T-helper 2 cell (primary cell): ENCODE measurements at places on chromosomes 7 and 10.

DNA sequence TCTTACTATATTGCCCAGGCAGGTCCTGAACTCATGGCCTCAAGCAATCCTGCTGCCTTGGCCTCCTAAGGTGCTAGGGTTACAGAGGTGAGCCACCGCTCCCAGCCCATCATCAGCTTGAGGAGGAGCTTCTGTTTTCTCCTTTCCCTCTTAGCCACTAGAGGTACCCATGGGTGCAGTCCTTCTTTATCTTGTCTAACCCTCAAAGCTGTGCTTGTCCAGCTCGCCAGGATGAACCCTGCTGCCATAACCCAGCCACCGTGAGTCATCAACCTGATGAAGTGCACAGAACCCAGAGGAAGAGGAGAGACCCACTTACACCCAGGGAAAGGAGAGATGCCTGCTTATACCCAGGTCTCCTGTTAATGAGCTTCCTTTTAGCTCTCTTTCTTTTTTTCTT, 133.4 kb downstream of the CUL2 start:
- DNase-seq, result no peak

DNA sequence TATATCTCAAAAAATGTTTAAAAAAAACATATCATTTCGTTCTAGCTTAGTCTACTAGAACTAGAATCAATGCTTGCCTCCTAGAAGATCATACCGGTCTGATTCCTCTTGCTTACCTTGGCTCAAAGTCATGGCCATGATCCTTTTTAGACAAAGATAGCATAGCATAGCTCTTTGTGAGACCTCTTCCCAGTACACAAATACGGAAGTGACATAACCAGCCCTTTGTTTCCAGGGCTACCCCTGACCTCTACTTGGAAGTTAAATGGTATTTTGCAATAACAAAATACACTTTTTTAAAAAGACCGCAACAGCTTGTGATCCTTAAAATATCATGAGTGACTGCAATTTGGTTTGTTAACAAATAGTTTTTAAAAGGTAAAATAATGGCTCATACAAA, 130.7 kb upstream of the NOBOX start:
- DNase-seq, result no peak

DNA sequence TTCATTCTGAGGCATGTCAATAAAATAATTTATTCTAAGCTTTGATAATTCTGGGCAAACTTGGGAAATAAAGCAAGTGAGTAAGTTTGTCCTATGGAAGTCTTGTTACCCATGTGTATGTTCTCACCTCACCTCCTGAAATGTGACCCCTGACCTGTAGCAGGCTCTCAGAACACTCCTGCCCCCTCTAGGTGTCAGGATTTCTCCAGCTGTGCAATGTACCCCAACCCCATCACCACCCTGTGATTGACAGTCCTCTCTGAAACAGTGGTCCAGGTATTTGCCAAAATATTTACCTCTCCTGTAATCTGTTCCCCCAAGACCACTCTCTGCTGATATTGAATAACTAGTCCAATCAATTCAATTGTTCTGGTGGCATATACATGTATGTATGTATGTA, 122.6 kb upstream of the PTER start:
- DNase-seq, result no peak

DNA sequence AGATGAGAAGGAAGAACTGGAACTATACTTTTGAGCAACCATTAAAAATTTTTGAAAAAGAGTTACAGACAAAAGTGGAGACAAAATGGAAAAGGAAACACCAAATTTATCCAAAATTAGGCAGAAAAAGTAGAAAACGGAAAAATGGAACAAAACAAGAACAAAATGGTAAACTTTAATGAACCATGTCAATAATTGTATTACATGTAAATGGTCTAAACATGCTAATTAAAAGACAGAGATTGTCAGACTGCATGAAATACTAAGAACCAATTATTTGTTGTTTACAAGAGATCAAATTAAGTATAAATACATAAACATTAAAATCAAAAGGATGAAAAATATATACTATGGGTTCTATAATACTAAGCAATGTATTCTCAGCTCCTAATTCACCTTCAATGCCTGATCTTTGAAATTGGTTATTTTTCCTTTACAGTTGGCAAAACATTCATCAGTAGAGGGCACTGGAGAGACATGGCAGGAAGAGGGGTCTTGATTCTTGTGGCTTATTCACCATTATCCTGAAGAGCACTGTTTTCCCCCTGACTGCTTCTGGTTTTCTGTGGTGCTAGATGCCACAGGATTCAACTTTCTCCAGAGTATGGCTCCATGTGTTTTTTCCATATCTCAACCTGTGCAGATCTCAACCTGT, 124.9 kb downstream of the ELFN1 start:
- peak; percentile 15 for DNase-seq

DNA sequence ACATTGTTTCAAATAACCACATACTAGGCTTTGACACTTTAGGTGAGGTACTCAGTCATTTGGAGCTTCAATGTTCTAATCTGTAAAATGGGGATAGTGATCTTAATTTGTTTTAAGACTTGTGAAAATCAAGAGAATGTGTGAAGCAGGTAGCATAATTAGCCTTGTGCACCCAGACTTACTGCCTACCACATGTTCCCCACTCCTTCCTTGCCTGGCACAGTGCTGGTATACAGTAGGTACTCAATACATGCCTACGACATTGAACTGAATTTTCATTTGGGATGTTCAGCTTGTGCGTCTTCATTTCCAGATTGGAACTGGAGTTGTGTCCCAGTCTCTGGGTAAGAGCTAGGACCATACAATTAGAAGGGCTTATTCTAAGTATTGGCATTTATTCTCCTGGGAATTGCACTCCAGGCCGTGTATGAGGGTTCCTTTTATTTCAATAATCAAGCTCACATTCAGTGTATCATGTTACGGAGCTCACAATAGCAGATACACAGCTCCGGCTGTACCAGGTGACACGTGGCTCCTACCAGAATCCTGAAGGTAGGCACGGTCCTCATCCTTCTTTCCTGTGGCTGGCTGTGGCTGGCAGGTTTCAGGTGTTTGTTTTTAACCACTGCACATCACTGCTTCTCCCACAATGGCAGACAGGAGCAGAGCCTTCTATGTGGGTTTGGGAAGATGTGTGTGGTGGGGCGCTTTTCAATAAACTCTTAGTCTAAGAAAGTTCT, 109.4 kb upstream of the PDCD4 start:
- no peak for DNase-seq

DNA sequence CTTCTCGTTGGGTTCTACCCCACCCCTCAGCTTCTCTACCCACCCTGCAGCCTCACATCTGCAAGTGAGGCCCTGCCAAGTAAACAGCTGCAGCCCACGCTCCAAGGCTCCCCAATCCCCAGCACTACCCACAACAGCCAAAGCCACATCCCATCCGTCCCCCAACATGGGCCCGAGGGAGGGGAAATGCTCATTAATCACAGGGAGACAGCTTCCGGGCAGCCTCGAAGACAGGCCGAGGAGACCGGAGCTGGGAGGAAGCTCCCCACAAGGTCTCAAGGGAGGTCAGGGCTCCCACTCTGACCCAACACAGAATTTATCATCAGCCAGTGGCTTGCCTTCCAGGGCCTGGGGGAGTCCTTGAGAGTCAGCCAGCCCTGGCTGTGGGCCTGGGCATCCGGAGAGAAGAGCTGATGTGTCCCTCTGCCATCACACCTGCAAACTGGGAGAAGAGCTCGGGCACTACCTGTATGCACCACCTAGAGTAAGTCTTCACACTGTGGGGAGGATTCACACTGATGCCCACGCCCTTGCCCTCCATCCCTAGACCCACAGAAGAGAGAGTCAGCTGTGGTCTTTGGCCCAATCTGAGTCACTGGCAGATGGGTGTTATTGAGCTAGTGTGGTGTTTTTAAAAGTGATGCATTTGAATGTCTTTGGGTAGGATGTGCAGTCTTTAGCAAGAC, 115.5 kb upstream of the ZMIZ1 start:
- no peak for DNase-seq

DNA sequence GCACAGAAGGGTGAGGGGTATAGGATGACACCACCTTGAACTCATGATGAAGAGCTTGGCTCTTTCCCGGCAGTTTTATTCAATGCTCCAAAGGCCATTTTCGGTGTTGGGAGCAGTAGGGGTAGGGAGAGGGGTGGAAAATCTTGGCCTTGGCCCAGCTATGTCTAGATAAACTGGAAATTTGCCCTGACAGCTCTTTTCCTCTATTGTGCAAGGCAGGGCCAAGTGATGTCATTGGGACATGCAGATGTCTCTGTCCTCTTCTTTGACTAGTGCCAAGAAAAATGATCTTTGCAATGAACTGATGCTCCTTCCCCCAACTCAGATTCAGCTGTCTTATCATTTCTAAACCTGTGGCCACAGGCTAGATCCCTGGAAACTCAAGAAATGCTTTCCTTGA, 27.7 kb upstream of the PRKCQ start:
- no peak for DNase-seq

- no peak for DNase-seq
Observed at GRCh38 chr10:104109908-104110662, 11.9 kb upstream of the SFR1 start.

- DNase-seq, result no peak
Observed at GRCh38 chr7:139883814-139884213, 54.8 kb downstream of the TBXAS1 start.
